ENCODE measurements at places on chromosomes 16 and 17.

DNA sequence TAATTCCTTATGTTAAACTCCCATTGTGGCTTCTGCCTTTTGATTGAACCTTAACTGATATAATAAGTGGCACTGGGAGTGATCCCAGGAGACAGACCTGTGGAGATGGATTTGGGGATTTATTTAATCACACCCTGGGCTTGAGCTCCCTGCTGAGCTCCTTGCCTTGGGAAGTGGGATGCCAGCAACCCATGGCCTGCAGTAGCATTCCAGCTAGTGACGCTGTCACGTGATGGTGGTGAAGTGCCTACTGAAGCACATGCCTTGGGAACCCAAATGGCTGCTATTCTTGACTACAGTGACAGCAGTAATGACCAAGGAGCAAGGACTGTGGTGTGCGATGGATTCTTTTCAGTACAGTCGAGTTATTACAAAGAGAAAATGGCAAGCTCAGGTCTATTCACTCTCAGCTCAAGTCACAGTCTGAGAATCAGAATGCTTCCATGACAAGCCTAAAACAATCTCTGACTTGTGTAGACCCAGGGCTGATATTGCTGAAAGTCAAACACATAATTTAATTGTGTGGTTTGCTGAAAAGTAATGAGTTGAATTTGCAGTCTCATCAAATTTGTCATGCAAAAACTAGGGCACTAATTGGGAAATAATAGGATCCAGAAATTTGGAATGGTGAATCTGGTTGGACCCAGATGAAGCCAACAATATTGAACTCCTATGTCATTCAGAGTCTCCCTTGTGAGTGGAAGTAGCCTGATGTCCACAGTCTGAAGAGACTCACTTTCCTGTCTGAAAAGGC is 47.1 kb downstream of the BCL7C start:
- no peak for DNase-seq

GRCh38 chr17:72346306-72346705 is 225.5 kb downstream of the SOX9 start:
- DNase-seq, result no peak

- DNase-seq, result no peak
These were observed 31.0 kb downstream of the HEATR3 start for GRCh38 chr16:50096791-50097190.

DNA sequence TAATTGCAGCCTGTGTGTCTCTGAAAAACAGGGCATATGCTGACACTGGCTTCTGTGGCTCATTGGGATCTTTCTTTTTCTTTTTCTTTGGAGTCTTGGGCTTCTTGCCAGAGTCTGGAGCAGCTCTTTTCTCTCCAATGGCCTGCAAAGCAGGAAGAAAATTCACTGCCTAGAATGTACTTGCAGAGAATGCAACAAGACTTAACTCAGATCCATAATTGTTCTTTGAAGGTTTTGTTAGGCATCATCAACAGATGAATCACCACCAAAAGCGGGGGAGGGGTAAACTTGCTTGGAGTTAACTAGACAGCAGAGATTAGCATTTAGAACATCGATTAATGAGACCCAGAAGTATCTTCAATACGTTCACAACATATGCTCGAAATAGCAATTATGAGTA is 100.9 kb downstream of the TOX3 start:
- DNase-seq, result no peak

DNA sequence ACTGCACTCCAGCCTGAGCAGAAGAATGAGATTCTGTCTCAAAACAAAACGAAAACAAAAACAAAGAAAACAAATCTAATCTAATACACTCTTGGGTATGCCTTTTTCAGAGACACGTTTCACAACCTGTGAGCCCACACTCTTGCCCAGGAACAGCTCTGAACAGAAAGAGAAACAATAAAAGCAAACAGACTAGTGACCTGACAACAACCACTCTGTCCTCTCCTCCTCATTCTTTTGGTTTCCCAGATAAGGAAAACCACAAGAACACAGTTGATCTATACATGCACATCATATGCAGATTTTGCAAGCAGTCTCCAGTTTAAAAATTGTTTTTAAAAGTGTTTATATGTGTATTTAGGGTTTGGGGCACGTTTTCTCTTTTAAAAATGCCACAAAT is 1.3 kb downstream of the MKS1 start:
- DNase-seq, result no peak

- DNase-seq, result no peak
These were observed 13.7 kb downstream of the CANT1 start for GRCh38 chr17:78995761-78996451.

DNA sequence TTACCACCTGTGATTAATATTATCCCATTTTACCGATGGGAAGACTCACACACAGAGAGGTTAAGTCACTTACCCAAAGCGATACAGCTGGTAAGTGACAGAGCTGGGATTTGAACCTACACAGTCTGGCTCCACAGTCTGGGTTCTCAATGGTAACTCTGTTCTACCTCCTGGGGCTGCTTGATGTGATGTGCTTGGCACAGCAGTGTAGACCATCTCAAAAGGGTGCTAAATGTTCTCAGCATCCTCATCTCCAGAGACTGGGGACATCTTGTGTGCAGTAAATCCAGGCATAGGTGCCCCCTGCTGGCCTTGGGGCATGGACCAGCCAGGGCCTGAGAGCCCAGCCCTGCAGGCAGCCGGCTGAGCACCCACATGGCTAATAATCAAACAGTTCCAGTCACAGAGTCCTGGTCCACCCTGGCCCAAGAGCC is 15.4 kb upstream of the KATNB1 start:
- DNase-seq, result no peak

DNA sequence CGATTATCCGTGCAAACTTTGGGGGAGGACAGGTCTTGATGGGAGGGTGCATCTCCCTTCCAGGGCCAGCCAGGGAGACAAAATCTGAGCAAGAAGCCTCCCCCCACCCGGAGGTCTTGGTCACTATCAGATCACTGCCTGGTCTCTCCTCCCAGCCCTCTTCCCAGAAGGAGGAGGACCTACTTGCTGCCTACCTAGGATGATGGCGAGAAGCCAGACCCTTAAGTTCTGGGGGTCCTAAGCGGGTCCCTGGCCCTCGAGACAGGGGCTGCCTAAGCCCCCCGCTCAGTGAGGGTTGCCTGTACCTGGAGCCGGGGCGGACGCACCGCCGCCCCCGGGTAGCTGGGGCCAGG is 4.6 kb downstream of the TSPOAP1 start:
- no peak for DNase-seq

DNA sequence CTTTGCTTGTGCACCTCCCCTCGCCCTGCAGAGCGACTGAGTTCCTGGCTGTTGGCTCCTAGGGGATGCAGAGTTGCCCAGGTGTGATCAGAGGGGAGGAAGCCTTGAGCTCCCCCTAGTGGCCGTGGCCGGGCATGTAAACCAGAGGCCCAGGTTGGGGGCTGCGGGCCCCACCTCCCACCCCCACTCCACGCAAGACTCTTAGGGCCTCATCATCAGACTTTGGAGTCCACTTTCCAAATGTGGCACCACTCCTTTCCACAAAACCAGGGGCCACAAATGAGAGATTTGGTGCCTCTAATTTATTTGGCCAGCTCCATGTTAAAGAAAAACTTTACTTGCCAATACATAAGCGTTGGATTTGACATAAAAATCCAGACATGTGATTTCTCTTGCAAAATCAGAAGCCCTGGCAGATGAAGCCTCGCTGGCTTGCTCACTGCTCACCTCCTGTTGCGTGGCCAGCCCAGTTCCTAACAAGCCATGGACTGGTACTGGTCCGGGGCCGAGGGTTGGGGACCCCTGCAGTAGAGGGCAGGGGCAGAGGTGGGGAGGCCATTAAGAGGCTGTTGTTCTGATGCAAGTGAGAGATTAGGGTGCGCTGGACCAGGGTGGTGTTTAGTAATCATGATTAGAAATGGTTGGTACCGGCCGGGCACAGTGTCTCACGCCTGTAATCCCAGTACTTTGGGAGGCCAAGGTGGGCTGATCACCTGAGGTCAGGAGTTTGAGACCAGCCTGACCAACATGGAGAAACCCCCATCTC is 28.7 kb upstream of the GAS7 start:
- peak; percentile 16 for DNase-seq

- no peak for DNase-seq
These were observed 111.9 kb upstream of the ERCC4 start for GRCh38 chr16:13808102-13808501.

DNA sequence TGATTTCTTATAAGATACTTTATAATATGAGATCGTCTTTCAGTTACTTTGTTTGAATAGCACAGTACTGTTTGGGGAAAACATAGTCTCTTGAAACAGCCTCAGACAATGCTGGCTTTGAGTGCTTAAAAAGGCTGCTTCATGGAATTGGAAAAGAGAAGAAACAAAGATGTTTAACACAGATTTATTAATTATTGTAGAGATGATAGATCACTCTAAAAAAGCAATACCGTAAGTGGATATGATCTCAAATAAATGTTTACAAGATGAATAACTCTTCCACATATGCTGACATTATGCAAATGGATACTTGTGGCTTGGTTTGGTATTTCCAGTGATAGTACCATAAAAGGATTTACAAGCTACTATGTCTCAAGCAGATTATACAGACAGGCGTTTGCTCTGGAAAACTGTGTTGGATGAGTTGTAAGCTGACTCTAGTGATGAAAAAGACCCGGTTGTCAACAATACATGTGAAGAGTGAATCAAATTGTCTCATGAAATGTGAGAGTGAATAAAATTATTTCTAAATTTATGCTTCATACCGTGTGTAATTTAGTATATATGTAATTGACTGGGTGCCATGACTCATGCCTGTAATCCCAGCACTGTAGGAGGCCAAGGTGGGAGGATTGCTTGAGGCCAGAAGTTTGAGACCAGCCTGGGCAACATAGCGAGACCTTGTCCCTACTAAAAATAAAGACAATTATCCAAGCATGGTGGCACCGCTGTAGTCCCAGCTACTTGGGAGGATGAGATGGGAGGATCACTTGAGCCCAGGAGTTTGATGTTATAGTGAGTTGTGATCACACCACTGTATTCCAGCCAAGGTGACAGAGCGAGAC is 105.4 kb downstream of the FTO start:
- DNase-seq, result no peak

DNA sequence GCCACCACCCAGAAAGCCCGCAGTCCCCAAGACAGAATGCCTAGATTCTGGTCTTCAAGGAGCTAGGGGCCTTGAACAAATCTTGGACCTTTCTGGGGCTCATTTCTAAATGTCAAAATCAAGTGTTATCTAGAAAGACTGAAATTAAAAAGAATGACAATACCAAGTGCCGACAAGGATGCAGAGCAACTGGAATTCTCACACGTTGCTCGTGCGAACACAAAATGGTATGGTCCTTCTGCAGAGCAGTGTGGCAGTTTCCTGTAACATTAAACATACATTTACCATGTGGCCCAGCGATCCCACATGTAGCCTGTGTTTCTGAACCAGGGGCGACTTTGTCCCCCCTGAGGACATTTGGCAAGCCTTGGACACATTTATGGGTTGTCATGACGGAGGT is 137.9 kb downstream of the GAS7 start:
- DNase-seq, result no peak

DNA sequence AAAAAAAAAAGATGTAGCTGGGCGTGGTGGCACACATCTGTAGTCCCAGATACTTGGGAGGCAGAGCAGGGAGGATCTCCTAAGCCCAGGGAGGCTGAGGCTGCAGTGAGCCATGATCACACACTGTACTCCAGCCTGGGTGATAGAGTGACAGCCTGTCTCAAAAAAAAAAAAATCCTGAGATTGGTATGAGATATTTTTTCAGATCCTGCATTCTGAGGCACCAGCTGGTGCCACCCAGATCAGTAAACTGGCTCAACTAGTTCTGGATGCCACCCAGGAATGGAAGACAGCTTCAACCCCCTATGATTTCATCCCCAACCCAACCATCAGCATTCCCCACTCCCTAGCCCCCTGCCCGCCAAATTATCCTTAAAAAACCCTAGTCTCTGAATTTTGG is 7.1 kb upstream of the GJC1 start:
- DNase-seq, result no peak

GRCh38 chr16:22753451-22753850 is 60.5 kb upstream of the HS3ST2 start:
- no peak for DNase-seq

DNA sequence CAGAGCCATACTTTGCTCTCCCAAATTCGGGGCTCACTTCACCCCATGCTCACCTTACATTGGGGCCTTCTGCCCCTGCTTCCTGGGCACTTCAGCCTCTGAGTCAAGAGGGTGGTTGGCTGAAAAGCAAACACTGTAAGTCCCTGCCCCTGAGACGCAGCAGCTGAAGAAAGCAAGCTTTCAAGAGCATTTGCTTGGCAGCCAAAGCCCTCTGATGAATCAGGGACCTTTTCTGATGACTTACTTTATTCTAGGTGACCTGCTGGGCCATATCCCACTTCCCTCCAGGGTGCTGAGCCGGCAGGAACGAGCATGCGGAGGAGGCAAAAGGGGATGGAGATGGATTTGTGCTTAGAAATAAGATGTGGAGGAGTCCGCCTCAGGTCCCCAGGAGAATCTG is 147.0 kb upstream of the TNRC6C start:
- DNase-seq, result no peak

DNA sequence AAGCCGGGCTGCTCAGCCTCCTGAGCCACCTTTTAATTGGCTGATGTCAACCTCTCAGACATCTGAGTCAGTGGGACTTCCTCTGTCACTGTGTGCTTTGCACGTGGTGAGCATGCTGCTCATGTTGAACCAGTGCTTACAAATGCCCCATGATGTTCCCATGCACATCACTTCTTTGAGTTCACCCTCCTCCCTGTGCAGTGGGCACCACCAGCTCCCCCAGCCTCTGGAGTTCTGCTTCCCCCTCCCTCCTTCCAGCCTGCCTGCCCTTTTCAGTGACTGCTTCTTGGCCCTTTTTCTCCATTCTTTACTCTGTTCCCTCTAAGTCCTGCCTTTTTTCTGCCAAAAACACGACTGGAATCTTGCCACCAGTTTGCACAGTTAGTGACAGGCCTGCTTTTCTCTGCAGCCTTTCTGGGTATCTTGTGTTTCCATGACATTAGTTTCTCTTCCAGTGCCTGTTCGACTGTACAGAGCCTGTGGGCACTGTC is 41.6 kb downstream of the USP10 start:
- no peak for DNase-seq

DNA sequence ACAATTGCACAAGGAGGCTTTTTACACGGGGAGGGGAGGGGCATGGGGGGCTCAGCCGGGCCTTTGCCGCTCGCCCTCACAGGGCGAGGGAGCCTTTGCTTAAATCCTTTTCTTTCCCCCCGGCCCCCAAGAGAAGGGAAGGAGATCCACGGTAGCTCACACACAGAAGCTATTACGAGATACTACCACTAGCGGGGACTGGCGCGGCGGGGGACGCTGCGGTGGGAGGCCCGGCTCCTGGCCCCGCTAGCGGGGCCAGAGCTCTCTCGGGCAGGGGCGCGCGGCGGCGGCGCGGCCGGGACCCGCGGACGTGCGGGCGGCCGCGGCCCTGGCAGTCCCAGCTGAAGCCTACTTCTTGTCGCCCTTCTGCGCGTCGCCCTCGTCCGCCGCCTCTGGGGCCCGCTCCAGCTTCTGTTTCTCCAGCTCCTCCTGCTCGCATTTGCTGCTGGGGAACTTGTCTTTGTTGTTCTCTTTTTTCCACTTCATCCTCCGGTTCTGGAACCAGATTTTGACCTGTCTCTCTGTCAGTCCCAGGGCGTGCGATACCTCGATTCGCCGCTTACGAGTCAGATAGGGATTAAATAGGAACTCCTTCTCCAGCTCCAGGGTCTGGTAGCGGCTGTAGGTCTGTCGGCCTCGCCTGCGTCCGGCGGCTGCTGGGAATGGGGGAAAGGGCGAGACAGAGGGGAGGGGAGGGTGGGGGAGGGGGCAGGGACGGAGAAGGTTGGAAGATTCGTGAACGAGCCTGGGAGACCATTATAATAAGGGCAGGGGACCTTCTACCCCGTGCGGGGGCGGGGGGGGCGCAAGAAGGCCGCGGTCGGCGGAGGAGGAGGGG is 2.0 kb downstream of the HOXB8 start:
- no peak for DNase-seq

GRCh38 chr17:62679866-62680377 is 52.5 kb downstream of the MRC2 start:
- no peak for DNase-seq

Data from activated CD4-positive, alpha-beta T cell treated with anti-CD3 and anti-CD28 coated beads for 1 hour (primary cell).